NCI-H345 (cell line): ENCODE measurements at places on chromosomes 1 and 21.

- no peak for DNase-seq
These were observed 7.4 kb upstream of the MPL start for GRCh38 chr1:43329995-43330751.

GRCh38 chr1:240656531-240656930, 44.6 kb upstream of the GREM2 start:
- DNase-seq: no peak

DNA sequence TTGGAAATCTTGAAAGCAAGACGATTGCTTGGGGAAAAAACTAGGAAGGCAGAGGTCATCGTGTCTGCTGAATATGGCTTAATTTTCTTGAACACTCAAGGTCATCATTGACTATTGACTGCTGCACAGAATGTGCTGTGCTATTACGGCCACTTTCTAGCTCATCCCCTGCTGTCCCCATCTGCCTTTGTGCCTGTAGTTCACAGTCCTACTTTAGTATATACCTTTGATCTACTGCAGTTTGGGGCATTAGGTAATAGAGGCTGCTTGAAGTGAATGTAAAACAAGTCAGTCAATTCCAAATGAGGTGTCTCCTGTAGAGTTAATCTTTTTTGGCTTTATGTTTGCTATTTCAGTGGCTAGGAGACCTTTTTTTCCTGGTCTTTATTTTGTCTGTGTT, 8.3 kb downstream of the RAB4A start:
- no peak for DNase-seq

GRCh38 chr1:22932803-22933470, 39.7 kb downstream of the LACTBL1 start:
- DNase-seq: no peak

DNA sequence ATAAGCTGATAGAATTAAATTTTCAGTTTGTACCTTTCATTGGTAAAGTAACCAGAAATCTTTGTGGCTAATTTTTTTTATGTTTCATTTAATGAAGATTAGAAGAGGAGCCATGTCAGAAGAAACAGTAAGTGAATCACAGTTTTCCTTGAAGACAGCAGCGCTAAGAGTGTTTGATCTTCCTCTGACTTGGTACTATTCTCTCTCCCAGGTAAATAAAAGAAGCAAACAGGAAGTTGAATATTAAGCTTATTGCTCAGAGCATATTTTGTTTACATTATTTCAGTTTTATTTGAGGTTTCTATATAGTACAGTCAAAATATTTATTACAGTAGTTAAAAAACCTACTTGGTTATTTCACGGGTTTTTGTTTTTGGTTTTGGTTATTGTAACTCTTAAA, 3.7 kb downstream of the MIGA1 start:
- no peak for DNase-seq

- no peak for DNase-seq
These were observed 107.8 kb downstream of the EDEM3 start for GRCh38 chr1:184646824-184647223.
